ENCODE measurements at places on chromosomes 6 and 20.

DNA sequence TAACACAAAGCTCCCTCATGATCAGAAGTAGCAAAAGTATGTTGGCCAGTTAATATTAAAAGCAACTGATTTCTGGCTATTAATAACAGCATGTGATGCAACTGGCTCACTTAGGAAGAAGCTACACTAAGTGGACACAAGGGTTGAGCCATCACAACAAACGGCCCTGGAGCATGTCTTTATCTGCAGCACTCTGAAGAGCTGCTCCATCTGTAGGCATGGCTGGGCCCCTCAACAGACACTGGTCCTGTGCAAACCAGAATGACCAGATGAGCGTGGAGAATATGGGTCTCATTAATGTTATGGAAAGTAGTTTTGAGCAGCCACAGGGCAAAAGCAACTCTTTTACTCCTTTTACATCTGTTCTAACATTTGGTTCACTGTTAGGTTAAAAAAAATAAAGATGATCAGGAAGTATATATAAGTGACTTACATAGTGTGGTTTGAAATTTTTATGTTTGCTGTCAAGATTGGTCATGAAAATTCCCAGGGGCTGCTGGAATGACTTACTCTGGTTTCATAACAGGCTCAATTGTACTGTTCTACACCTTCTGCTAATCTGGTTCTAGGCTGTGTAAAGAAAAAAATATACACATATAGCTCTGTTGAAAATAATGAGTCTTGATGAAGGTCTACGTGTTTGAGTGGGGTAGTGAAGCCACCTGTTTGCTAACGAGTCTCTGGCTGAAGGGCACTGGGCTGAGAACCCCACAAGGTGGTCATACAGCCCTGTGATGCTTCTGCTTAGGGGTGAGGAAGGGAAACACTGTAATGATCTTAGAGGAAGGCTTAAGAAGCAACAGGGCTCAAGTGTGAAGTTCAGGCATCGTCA is 58.1 kb downstream of the INSM1 start:
- DNase-seq = no peak

DNA sequence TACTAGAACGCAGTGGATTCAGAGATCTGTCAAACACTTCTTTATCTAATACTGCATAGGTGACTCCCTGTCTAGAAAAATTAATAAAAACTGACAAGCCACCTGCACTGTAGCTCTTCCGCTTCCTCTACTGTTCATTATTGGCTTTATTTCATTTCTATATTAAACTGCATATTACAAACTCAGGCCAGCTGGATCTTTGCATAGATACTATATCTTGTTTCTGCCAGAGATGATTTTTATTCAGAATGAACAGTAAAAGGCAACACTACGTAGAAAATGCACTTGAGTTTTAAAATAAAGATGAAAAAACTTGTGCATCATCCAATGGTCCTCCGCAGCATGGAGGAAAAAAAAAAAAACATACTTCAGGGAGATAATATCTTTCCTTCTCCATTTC is 508.3 kb downstream of the PRKN start:
- no peak for DNase-seq

- DNase-seq = no peak
These were observed 365.6 kb downstream of the FARS2 start for GRCh38 chr6:5626727-5627426.

DNA sequence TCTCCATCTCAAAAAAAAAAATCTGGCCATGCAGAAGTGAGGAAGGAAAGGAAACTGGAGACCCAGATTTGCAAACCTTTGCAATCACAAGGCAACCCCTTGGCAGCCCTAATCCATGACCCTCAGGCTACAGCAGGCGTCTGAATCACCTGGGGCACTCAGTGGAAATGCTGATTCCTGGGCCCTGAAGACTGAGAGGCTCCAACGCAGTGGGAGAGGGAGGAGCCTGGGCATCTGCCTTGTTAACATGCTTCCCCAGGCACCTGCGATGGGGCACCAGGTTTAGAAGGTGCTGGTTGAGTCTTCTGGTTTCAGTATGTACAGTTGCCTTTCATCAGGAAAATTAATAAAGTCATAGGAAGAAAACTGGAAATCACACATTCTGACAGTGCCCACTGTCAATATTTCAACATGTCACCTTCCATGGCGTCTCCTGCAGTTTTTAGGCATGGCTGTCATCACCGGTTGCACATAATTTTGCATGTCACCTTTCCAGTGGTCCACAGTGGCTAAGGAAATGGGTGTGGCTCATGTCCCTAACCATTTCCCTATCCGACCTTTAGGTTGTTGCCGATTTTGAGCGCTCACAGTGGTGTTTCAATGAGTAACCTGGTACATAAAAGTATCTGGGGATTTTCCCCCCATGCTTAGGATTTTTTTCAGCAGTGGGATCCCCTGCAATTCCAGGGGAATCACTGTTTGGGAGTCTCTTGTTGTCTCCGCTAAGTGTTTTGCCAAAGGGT is 56.9 kb downstream of the PREX1 start:
- no peak for DNase-seq

DNA sequence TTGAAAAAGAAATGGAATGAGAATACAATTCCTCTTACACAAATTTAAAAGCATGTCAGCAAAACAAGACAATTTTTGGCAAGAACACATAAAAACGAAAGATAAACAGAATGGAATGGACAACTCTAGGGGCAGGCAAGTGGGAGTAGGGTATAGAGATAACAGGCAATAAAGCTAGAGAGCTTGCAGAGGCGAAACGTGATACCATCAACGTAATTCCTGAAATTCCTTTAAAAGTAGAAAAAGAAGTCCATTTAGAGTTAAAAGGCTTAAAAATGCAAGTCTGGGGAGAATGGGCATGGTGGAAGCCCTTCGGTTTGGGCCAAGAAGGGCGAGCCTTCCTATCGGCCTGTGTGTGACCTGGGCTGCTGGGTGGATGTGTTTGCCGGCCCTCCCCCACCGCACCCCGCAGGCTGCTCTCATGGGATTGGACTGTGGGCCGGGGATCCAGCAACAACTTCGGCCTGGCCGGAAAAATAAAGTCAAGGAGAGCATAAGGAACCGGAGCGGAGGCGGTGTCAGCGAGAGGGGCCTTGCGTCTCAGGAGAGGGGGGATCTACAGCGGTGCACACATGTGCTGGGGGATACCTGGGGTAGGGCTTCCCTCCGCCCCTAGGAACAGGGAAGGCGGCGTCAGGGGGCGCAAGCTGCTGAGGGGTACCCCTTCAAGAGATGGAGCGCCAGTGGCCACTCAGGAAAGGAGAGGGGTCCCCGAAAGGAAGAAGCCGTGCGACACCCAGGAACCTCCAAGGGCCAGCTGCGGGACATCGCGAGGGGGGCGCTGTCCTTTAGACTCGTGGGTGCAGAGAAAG is 4.1 kb downstream of the TMEM239 start:
- no peak for DNase-seq

GRCh38 chr6:22471132-22471690 is 98.2 kb upstream of the HDGFL1 start:
- peak; percentile 65 for DNase-seq

- DNase-seq = peak; percentile 77
These were observed 41.7 kb downstream of the MOCS1 start for GRCh38 chr6:39892490-39893129.

GRCh38 chr6:123118811-123119210 is 122.8 kb downstream of the CLVS2 start:
- DNase-seq = no peak

GRCh38 chr6:10999994-11000393 is 44.1 kb downstream of the ELOVL2 start:
- peak; percentile 69 for DNase-seq

DNA sequence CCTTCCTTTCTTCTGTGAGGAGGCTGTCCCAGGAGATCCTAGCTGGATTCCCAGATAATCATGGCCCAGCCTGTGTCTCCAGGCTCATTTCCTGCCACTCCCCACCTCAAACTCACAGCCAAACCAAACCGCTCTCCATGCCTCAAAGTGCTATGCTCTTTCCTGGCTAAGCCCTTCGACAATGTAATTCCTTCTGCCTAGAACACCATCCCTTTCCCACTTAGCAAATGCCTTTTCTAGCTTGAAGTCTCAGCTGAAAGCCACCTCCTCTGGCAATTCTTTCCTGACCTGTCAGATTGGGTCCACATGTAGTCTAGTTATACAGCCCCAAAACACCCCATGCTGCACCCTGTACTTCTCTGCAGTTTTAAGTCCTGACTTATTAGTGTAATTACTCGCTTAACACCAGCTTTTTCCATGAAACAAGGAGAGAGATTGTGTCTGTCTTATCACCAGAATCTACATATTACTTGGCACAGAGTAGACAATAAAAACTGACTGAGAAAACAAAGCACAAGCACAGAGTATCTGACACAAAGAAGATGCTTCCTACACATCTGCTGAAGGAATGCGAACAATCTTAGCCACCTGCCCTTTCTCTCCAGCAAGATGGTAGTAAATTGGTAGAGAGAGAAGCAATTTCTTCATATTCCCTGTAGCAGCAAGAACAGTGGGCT is 5.4 kb downstream of the TRIM26 start:
- DNase-seq = peak; percentile 56

DNA sequence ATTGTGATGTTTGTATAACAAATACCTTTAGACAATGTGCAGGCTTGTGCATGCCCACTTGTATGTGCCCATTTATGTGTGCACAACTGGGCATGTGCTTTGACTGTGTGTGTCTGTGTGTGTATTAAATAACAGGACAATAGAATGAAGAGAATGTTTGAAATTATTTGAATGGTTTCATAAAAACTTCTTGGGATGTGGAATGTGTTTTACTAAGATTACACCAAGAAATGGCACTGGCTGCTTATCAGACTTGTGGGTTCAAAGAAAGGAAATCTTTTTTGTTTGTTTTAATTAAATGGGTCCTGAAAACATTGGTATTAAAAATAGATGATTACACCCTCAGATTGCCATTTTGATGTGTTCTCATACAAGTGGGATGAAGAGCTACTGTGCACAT is 191.6 kb upstream of the CCN2 start:
- no peak for DNase-seq

- no peak for DNase-seq
These were observed 17.8 kb downstream of the ME1 start for GRCh38 chr6:83413068-83413467.

- no peak for DNase-seq
These were observed 154.7 kb downstream of the JARID2 start for GRCh38 chr6:15400572-15401004.

DNA sequence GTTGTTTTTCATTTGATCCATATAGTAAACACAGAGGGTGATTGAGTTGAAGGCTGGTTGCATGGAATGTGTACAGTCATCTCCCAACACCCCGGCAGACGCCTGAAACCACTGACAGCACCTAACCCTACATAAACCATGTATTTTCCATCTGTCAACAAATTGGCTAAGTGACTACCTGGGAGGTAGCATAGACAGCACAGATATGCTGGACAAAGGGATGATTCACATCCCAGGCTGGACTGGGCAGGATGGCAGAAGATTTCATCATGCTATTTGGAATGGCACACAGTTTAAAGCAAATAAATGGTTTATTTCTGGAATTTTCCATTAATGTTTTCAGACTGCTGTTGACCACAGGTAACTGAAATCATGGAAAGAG is 4.4 kb upstream of the VIP start:
- peak; percentile 56 for DNase-seq

DNA sequence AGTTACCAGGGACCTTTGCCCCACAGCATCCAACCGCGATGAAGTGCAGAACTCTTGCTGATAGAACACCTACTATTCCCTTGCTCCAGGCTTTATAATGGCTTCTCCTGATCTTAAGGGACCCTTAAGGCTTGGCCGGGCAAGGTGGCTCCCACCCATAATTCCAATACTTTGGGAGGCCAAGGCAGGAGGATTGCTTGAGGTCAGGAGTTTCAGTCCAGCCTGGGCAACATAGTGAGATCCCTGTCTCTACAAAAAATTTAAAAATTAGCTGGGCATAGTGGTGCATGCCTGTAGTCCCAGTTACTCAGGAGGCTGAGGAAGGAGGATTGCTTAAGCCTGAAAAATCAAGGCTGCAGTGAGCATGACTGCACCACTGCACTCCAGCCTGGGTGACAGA is 68.8 kb downstream of the GCNT2 start:
- no peak for DNase-seq

- no peak for DNase-seq
These were observed 329.1 kb upstream of the QKI start for GRCh38 chr6:163085426-163085825.

DNA sequence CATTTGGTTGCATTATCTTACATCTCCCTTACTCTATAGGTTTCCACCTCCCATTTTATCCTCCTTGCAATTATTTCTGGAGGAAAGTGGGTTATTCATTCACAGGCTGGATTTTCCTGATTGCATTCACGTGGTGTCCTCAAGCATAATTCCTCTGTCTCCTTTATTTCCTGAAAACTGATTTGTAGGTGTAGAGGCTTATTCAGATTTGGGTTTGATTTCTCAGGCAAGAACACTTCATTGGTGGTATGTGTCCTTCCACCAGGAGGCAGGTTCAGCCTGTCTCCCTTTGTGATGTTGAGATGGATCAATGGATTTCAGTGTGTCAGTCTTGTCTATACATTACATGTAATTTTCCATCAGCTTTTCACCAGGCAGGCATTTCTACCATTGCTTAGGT is 17.3 kb downstream of the DNPH1 start:
- DNase-seq = no peak

GRCh38 chr6:45736134-45736533 is 279.5 kb downstream of the CLIC5 start:
- no peak for DNase-seq

DNA sequence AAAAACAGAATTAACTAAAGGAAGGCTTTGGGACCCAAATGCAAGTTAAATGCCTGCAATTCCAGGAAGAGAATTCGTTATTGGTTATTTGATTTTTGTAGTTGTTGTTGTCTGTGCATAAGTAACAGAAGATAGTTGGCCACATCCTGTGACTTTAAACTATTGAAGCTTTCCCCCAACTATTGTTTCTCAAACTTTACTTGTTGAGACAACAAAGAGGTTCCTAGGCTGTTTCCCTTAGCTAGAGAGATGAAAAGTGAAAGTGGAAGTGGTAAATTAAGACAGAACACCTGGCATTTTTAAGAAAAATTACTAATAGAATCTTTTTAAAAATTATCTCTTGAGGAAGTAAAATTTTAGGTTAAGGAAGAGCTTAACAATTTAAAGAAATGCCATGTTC is 525.2 kb downstream of the PKHD1 start:
- no peak for DNase-seq

- no peak for DNase-seq
These were observed 35.9 kb downstream of the MOXD1 start for GRCh38 chr6:132365281-132365907.

- DNase-seq = peak; percentile 59
These were observed 11.6 kb downstream of the GSS start for GRCh38 chr20:34943808-34944567.

GRCh38 chr20:24677626-24678315 is 208.3 kb downstream of the SYNDIG1 start:
- no peak for DNase-seq

- DNase-seq = no peak
These were observed 579.9 kb downstream of the MMUT start for GRCh38 chr6:48883116-48883515.

- no peak for DNase-seq
These were observed 1267.0 kb upstream of the CITED2 start for GRCh38 chr6:140641412-140641811.
